Mammary microvascular endothelial cell (primary cell): ENCODE measurements at places on chromosomes 6 and 20. TPM values are rescaled to one million over a fixed set of nuclear protein-coding genes. Genes with fewer than 3 reads are reported as not detected.

EPB41L1 gene
- 3.1 and 8.2 TPM in 2 replicates for total RNA-seq

IL17F gene
- not detected in 2 replicates for total RNA-seq

SNAP25 gene
- 0.20 and 0.73 TPM in 2 replicates for total RNA-seq

GNAS-AS1 gene
- total RNA-seq = not detected in 2 replicates

AVP gene
- not detected in 2 replicates for total RNA-seq

ZFP57 gene
- total RNA-seq = not detected in 2 replicates

FOXS1 gene
- total RNA-seq = not detected in 2 replicates

GPR6 gene
- not detected in 2 replicates for total RNA-seq

GFOD1 gene
- total RNA-seq = 21.1 and 22.0 TPM in 2 replicates

CNR1 gene
- total RNA-seq = 0.05 TPM in 1 of 2 replicates, not detected in the other

CRIP3 gene
- not detected in 2 replicates for total RNA-seq

MRPL14 gene
- 73.2 and 78.3 TPM in 2 replicates for total RNA-seq

RBPJL gene
- total RNA-seq = not detected in 2 replicates

BMP6 gene
- total RNA-seq = 81.8 and 85.9 TPM in 2 replicates

SPINT3 gene
- not detected in 2 replicates for total RNA-seq

MAP1LC3A gene
- 41.6 and 57.4 TPM in 2 replicates for total RNA-seq

DDO gene
- total RNA-seq = 0.67 and 0.84 TPM in 2 replicates

SEMG2 gene
- not detected in 2 replicates for total RNA-seq

CBLN4 gene
- total RNA-seq = not detected in 2 replicates

PDE10A gene
- 6.1 and 6.3 TPM in 2 replicates for total RNA-seq

SOBP gene
- total RNA-seq = 0.05 and 0.27 TPM in 2 replicates

ARMC12 gene
- not detected in 2 replicates for total RNA-seq

OR2J3 gene
- total RNA-seq = not detected in 2 replicates

ZNF165 gene
- total RNA-seq = 0.20 and 0.49 TPM in 2 replicates

TMEM244 gene
- not detected in 2 replicates for total RNA-seq

IMPG1 gene
- total RNA-seq = not detected in 2 replicates

PRL gene
- not detected in 2 replicates for total RNA-seq

ENTPD6 gene
- total RNA-seq = 56.5 and 59.4 TPM in 2 replicates

AURKA gene
- total RNA-seq = 47.2 and 57.6 TPM in 2 replicates

FOXF2 gene
- not detected in 2 replicates for total RNA-seq

CGA gene
- not detected in 2 replicates for total RNA-seq

FNDC11 gene
- total RNA-seq = 0.69 and 0.80 TPM in 2 replicates

HEBP2 gene
- total RNA-seq = 75.0 and 84.4 TPM in 2 replicates

CST2 gene
- total RNA-seq = not detected in 2 replicates

SAMHD1 gene
- 96.3 and 97.9 TPM in 2 replicates for total RNA-seq

OR12D3 gene
- total RNA-seq = not detected in 2 replicates

HSF2 gene
- 12.0 and 16.1 TPM in 2 replicates for total RNA-seq

MEI4 gene
- not detected in 2 replicates for total RNA-seq

DLK2 gene
- total RNA-seq = not detected in 2 replicates

PRND gene
- total RNA-seq = not detected in 2 replicates

HLA-DQB1 gene
- total RNA-seq = 0.10 TPM in 1 of 2 replicates, not detected in the other

LST1 gene
- 0.20 and 0.98 TPM in 2 replicates for total RNA-seq

PBOV1 gene
- not detected in 2 replicates for total RNA-seq
